Amygdala (tissue), 56 donors: ENCODE measurements at places on chromosomes 7 and 10.

DNA sequence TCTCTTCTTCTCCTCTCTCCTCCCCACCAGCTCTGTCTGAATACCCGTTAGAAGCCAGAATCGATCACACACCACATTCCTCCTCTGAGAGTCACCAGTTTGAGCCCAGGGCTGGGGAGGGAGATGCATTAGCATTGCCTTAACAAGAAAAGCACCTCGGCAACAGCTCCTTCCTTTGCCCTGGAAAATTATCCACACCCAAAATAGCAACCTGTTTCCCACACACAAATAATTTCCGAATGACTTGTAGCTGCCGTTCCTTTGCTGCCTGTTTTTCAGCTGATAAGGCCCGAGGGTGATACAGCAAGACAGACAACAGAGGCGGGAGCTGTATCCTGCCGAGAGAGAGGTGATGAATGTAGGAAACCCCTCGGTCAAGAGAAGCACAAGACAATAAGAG, 91.3 kb downstream of the CPXM2 start:
- DNase-seq: no peak

DNA sequence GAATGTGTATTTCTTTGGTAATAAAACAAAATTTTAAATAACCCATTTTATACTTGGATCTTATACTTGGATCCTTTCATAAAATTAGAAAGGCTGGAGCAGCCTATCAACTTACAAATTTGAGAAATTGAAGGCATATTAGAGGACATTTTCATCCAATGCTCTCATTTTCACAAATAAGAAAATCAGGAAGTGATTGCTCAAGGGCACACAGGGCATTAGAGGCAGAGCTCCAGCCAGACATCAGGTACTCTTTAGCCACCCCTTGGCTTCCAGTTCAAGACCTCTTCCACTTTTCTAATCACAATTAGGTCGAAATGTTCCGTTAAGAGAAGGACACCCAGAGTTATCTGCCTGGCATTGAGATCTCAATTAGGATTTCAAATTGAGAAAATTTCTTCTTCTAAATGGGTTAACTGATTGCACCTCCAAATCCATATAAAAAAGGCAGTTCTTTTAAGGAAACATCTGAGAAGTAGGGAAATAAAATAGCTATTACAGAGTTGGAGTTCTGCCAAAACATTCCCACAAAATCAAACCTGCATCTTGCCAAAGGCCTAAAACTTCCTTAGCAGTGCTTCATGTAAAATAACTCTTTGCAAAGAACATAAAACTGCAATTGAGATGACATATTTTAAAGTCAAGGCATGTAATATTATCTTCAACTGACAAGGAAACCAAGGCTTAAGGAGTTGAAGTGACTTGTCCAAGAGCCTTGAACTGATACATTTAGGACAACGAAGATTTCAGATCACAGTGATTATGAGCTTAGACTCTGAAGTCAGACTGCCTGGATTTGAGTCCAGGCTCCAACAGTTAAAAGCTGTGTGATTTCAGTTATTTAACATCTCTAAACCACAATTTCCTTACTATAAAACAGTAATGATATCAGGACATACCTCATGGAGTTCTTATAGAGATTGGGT, 2.4 kb downstream of the ACTA2 start:
- DNase-seq: no peak

DNA sequence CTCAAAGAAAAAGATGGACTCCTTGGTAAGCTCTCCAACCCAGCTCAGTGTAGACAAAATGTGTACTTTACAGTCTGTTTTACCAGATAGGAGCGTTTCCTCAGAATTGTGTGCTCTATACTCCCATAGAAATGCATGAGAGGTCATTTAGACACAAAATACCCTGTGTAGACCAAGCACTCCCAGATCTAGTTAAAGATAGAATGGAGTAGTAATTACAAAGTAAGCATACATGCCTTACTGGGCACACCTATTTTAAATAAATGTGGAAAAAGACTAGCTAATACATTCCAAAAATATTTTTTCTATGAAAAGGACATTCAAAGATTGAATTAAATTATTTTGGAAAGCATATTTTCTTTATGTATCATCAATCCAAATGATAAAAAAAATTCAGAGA, 271.9 kb upstream of the DGKB start:
- no peak for DNase-seq

GRCh38 chr10:132899751-132900065, 42.7 kb downstream of the CFAP46 start:
- DNase-seq: no peak

DNA sequence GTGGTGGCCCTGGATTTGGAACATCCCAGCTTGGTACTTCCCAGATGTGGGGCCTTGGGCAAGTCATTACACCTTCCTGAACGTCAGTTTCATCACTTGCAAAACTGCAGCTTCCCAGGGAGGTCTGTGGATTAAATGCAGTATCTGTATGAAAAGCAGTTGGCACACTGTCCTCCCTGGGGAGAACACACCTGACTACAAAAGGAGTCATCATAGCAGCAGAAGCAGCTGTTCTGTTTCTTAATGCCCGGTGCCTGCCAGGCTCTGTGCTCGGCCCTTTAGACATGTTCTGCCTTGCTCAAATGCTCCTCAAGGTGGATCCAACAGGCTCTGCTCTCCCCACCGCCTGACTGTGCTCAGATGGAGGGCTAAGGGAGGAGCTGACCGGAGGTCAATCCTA, 31.0 kb downstream of the CDCA7L start:
- DNase-seq: no peak
